ENCODE measurements at places on chromosomes 16 and 17. TPM values are rescaled to one million over a fixed set of nuclear protein-coding genes. Genes with fewer than 3 reads are reported as not detected.

KRT10 gene
- total RNA-seq = 11.6 TPM

P2RX1 gene
- 2.1 TPM for total RNA-seq

SSTR5 gene
- total RNA-seq = not detected

RHBDF1 gene
- total RNA-seq = 20.6 TPM

CSH1 gene
- total RNA-seq = 21.9 TPM

TBC1D3 gene
- not detected for total RNA-seq

C1QL1 gene
- 5.3 TPM for total RNA-seq

PARD6A gene
- total RNA-seq = 1.3 TPM

SLFN13 gene
- total RNA-seq = 2.7 TPM

PYY gene
- not detected for total RNA-seq

TRAPPC2L gene
- total RNA-seq = 52.1 TPM

PRDM7 gene
- not detected for total RNA-seq

KRTAP1-5 gene
- not detected for total RNA-seq

ARRB2 gene
- 12.9 TPM for total RNA-seq

WNK4 gene
- total RNA-seq = 0.09 TPM

ITGAL gene
- total RNA-seq = 0.89 TPM

PYDC1 gene
- not detected for total RNA-seq

CEP295NL gene
- 1.4 TPM for total RNA-seq

SLC16A6 gene
- total RNA-seq = 0.27 TPM

TSPOAP1 gene
- 3.6 TPM for total RNA-seq

LDHD gene
- total RNA-seq = 2.3 TPM

TMEM132E gene
- 0.80 TPM for total RNA-seq

CCL3 gene
- total RNA-seq = 7.7 TPM

KRTAP9-8 gene
- not detected for total RNA-seq

PCGF2 gene
- 15.2 TPM for total RNA-seq

ADAT1 gene
- total RNA-seq = 23.8 TPM

CX3CL1 gene
- total RNA-seq = 2.5 TPM

VAT1L gene
- total RNA-seq = 1.9 TPM

DHRS7C gene
- total RNA-seq = 143 TPM

ACSM3 gene
- 1.5 TPM for total RNA-seq

OR1A1 gene
- total RNA-seq = not detected

MMP2 gene
- total RNA-seq = 277 TPM

CHCT1 gene
- total RNA-seq = not detected

SLC6A2 gene
- 2.3 TPM for total RNA-seq

CLDN9 gene
- total RNA-seq = 0.40 TPM

RNF222 gene
- not detected for total RNA-seq

ABCA6 gene
- total RNA-seq = 24.3 TPM

KRTAP4-4 gene
- not detected for total RNA-seq

SDR42E2 gene
- total RNA-seq = not detected

SULT1A3 gene
- total RNA-seq = 6.3 TPM

FADS6 gene
- total RNA-seq = not detected

CCL8 gene
- 0.44 TPM for total RNA-seq

SEC14L5 gene
- 0.40 TPM for total RNA-seq

MAP2K4 gene
- total RNA-seq = 34.0 TPM

Data from muscle of leg (tissue), 16 donors.